A549 treated with Mapracorat at 1 μM for 4 hours (cell line): ENCODE measurements at places on chromosomes 12 and 14. TPM values are rescaled to one million over a fixed set of nuclear protein-coding genes. Genes with fewer than 3 reads are reported as not detected.

BMP4 gene
- total RNA-seq: 1.5 to 2.2 TPM (median 2.0 TPM) in 5 replicates

EIF2S3B gene
- total RNA-seq: 0.52 to 0.93 TPM (median 0.74 TPM) in 5 replicates

SYNDIG1L gene
- not detected in 5 replicates for total RNA-seq

MYL6 gene
- 2,090 to 3,072 TPM (median 2,247 TPM) in 5 replicates for total RNA-seq

SCARB1 gene
- total RNA-seq: 112 to 168 TPM (median 158 TPM) in 5 replicates

COX8C gene
- not detected in 5 replicates for total RNA-seq

GLT1D1 gene
- not detected in 5 replicates for total RNA-seq

MANSC1 gene
- 3.1 to 4.6 TPM (median 3.9 TPM) in 5 replicates for total RNA-seq

MYF5 gene
- total RNA-seq: not detected in 5 replicates

SDR9C7 gene
- total RNA-seq: 0.15 TPM in 1 of 5 replicates, not detected in the others

MEG3 gene
- total RNA-seq: 39.9 to 63.4 TPM (median 53.8 TPM) in 5 replicates

SLC24A4 gene
- total RNA-seq: 0.07 to 0.38 TPM (median 0.11 TPM) in 5 replicates

KRT74 gene
- total RNA-seq: not detected in 5 replicates

KCNH3 gene
- total RNA-seq: 1.5 to 2.6 TPM (median 2.3 TPM) in 5 replicates

KCNC2 gene
- total RNA-seq: not detected in 5 replicates

ARL1 gene
- total RNA-seq: 58.0 to 66.9 TPM (median 64.5 TPM) in 5 replicates

PPP4R4 gene
- 0.21 to 0.60 TPM (median 0.42 TPM) in 5 replicates for total RNA-seq

RAB35 gene
- total RNA-seq: 65.1 to 86.4 TPM (median 82.1 TPM) in 5 replicates

TPPP2 gene
- total RNA-seq: not detected in 5 replicates

LBHD2 gene
- total RNA-seq: 0.21 to 0.56 TPM (median 0.26 TPM) in 4 of 5 replicates, not detected in the other

ANO2 gene
- 0.05 to 0.22 TPM (median 0.16 TPM) in 3 of 5 replicates, not detected in the others for total RNA-seq

KRT72 gene
- not detected in 5 replicates for total RNA-seq

PTPRR gene
- total RNA-seq: 0.20 to 0.43 TPM (median 0.32 TPM) in 5 replicates

AMDHD1 gene
- total RNA-seq: 2.1 to 3.0 TPM (median 2.3 TPM) in 5 replicates
